ENCODE measurements at places on chromosomes 4 and X.

DNA sequence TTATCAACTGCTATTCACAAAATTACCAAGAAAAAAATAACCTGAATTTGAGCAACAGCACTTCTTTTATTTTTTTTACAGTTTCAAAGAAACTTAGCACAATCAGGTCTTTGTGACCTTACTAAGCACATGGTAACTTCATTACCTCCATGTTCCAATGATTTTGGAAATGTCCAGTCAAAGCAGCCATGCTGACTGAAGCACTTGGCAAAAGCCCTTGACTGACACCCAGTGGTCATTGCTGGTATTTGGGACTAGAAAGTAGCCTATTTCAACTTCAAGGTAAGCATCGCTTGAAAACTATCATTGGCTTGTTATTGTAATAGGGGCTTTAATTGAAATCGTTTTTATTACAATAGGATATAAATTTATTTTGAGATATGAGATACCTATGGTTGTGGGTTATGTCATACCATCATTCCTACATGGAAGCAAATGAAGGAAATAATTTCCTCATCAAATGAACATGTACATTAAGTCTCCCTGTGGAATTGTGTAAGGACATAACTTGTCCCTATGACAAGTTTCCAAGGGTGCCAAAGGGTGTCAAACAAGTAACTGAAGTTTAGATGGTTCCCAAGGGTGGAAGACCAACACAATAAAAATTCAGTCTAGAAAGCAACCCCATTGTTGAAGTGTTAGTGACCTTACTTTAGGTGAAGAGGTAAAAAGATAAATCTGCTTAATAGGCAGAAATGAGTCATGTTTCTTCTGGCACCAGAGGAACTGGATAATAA, 15.2 kb upstream of the ANXA10 start:
- DNase-seq, result peak; percentile 47

DNA sequence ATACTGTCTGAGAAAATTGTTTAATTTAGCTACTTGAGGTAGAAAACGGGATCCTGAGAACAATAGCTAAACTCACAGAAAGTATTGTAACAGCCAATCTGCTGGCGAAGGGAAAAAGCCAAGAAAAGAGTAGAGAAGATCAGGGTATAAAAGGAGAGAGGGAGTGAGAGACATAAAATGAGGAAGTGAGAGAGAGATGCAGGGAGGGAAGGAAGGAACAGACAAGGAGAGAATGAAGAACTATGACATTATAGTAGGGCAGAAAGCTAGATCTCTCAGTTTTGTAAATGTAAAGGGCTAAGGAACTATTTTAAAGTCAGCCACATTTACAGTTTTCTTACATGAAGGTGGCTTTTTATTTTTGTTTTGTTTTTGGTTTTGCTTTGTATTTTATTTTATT, 1.6 kb upstream of the GIMD1 start:
- DNase-seq, result no peak

GRCh38 chr4:173318648-173319211, 15.4 kb downstream of the HMGB2 start:
- peak; percentile 16 for DNase-seq

- DNase-seq, result no peak
Observed at GRCh38 chr4:138869165-138869564, 146.4 kb upstream of the NOCT start.

GRCh38 chr4:115485402-115485801, 372.0 kb upstream of the NDST4 start:
- DNase-seq, result no peak
